Left forelimb (tissue), 1 donor: ENCODE measurements at places on chromosomes 4 and X.

- DNase-seq: no peak
Measured at GRCh38 chrX:31217084-31217483, 145.2 kb upstream of the FTHL17 start.

DNA sequence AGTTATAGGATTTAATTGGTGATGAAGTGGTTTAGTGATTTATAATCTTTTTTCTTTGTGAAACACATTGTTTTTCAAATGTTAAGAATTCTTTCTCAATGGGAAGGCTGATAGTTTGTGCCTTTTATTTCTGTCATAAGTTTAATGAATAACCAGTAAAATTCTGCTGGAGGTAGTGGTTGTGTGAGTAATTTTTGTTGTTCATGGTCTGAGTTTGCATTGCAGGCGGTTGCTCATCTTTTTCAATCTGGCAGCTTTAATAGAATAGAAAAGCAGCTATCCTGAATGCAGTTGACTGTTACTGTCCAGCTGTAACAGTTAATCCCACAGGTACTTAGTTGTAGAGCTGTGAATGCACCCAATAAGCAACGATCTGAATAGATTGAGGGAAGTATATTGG is 215.6 kb upstream of the AFF2 start:
- DNase-seq: no peak

DNA sequence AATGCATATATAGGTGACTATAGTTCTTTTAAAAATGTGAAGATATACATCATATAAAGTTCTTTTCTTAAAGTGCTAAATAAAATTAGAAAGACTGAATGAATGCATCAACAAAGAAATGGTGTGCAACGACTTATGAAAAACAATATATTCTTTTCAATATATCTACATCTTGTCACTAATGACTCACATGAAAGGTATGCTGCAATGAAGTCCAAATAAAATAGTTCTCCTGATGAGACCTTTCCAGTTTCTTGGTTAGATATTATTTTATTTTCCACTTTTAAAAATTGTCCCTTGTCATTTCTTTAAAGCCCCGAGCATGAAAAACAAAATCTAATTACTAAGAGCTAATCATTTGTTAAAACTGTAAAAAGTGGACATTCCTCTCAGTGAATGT is 462.1 kb downstream of the PCDH11X start:
- no peak for DNase-seq

- DNase-seq: peak; percentile 53
Measured at GRCh38 chr4:5971078-5971450, 47.2 kb downstream of the C4orf50 start.
